ENCODE measurements at places on chromosomes 13 and 19.

GRCh38 chr19:4639531-4640246 lies 373 bp downstream of the TNFAIP8L1 start:
- no peak for DNase-seq

GRCh38 chr13:89822467-89822866 lies 1525.0 kb upstream of the MIR17HG start:
- no peak for DNase-seq

DNA sequence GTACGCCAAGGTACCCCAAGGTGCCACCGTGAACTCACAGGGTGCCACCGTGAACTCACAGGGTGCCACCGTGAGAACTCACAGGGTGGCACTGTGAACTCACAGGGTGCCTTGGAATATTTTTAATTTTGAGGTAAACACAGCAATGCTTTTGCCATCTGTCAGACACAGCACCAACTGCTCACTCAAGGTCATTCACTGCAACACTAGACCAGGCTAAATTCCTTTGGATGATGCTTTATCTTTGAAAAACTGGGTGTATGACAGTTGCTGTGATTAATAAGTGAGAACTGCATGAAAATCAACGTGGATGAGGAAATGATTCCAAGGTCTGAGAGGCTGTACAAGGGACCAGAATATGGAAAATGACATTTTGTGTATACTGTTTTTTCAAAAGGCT lies 18.9 kb downstream of the SAFB2 start:
- DNase-seq, result no peak

DNA sequence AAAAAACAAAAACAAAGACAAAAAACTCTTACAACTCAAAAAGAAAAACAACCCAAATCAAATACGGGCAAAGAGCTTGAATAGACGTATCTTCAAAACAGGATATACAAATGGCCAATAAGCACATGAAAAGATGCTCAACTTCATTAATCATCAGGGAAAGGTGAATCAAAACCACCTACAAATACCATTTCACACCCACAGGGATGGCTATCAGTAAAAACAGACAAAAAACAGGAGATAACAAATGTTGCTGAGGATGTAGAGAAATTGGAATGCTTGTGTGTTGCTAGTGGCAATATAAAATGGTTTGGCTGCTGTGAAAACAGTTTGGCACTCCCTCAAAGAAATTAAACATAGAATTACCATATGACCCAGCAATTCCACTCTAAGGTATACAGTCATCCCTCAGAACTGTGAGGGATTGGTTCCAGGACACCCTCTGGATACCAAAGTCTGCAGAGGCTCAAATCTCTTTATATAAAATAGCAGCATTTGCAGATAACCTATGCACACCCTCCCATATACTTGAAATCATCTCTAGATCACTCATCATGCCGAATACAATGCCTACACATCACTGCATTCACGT lies 29.7 kb downstream of the MLLT1 start:
- DNase-seq, result no peak

GRCh38 chr13:51945149-51945548 lies 66.1 kb downstream of the ATP7B start:
- DNase-seq, result no peak
